Neural progenitor cell (in vitro differentiated cells): ENCODE measurements at places on chromosomes 1 and 21. TPM values are rescaled to one million over a fixed set of nuclear protein-coding genes. Genes with fewer than 3 reads are reported as not detected.
A peak's percentile ranks its signal among the peaks of the same experiment; 100 is the strongest.

Gene PROX1
- total RNA-seq, result 1.3 and 5.0 TPM in 2 replicates

Gene GBP7
- total RNA-seq, result not detected in 2 replicates

Gene SYCP1
- total RNA-seq, result 0.11 TPM in 1 of 2 replicates, not detected in the other

DNA sequence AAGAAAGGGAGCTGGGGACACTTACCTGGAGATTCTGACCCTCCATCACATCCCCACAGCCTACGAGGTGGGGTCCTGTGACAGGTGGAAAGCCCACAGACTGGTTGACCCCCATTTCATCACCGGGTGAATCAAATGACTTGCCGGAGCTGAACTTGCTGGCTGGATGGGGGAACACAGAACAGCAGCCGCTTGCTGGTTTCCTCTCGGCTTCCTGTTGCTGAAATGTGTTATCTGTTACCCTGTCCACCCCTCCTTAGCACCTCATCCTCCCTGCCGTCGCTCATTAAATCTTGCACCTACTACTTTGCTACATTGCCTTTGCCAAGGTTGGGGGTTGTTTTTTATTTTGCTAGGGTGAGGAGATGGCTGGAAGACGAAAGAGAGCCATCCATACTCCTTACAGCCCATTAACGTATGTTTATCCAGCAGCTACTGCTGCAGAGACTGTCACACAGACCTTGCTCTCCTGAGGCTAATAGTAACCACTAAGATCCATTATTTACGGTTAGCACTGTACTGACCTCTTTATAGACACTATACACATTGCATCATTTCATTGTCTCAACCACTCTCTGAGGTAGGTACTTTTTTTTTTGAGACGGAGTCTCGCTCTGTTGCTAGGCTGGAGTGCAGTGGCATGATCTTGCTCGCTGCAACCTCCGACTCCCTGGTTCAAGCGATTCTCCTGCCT is 7.0 kb downstream of the PAFAH2 start:
- no peak overlapping the region for H3K27ac ChIP-seq
- H3K36me3 ChIP-seq, result no peaks in the 10 kb centered on the region
- DNase-seq, result no peak
- H3K4me3 ChIP-seq, result no peak overlapping the region
- no peaks in the 10 kb centered on the region for H3K4me1 ChIP-seq

GRCh38 chr1:235098547-235098946 is 30.1 kb downstream of the TOMM20 start:
- no peaks in the 10 kb centered on the region for H3K36me3 ChIP-seq
- DNase-seq, result no peak
- H3K27ac ChIP-seq, result no peak overlapping the region
- no peak overlapping the region for H3K4me3 ChIP-seq
- no peaks in the 10 kb centered on the region for H3K27me3 ChIP-seq
- no peaks in the 10 kb centered on the region for H3K4me1 ChIP-seq

Gene TRAF3IP3
- total RNA-seq, result not detected in 2 replicates

Gene SLC2A5
- not detected in 2 replicates for total RNA-seq

GRCh38 chr1:18351735-18352134 is 129.0 kb upstream of the KLHDC7A start:
- no peak overlapping the region for H3K27ac ChIP-seq
- H3K4me3 ChIP-seq, result no peak overlapping the region
- DNase-seq, result peak; percentile 33
- no peaks in the 10 kb centered on the region for H3K27me3 ChIP-seq
- H3K4me1 ChIP-seq, result no peaks in the 10 kb centered on the region

Gene LEMD1
- 15.0 and 79.0 TPM in 2 replicates for total RNA-seq
